Uterus (tissue), 4 donors: ENCODE measurements at places on chromosomes 6 and 20. TPM values are rescaled to one million over a fixed set of nuclear protein-coding genes. Genes with fewer than 3 reads are reported as not detected.
A peak's percentile ranks its signal among the peaks of the same experiment; 100 is the strongest.

DNA sequence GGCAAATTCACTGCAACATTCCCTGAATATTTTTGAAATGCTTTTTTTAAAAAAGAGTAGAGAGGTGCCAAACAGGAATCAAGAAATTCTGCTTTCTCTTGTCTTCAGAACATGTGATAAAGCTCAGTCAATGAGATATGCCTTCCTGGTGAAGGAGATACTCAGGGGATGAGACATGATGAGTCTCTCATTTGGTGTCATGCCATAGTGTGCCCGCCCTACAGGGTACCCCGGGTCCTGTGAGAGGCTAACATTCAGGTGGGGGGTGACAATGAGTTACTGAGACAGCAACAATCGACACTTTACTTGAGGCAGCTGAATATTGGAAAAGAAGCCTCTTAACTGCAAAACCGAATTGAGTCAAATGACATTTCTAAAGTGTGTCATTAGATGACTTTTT lies 6.7 kb downstream of the CCR6 start:
- no peak overlapping the region for H3K27ac ChIP-seq
- no peaks in the 10 kb centered on the region for H3K27me3 ChIP-seq
- DNase-seq = no peak
- no peak overlapping the region for H3K4me3 ChIP-seq
- H3K36me3 ChIP-seq = no peaks in the 10 kb centered on the region
- no peaks in the 10 kb centered on the region for H3K4me1 ChIP-seq

DNA sequence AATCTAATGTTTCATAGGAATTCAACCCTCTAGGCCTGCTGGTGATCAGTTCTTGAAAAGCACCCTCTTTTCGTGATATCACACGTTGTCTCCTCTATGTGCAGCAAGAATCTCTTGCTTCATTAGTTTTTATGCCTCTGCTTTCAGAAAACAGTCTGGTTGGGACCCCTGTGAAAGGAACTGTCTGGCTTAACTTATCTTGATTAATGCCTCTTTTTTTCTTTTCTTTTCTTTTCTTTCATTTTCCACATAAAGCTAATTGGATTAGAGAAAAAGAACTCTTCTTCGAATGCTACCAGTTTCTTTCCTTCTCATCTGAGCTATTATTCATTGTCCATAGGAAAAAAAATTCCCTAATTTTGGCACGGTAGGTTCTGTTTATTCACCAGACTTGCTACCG lies 21.3 kb downstream of the ZNF311 start:
- DNase-seq = no peak
- no peaks in the 10 kb centered on the region for H3K27me3 ChIP-seq
- no peak overlapping the region for H3K27ac ChIP-seq
- no peaks in the 10 kb centered on the region for H3K36me3 ChIP-seq

The CFAP61 gene
- 8.2 TPM for total RNA-seq

DNA sequence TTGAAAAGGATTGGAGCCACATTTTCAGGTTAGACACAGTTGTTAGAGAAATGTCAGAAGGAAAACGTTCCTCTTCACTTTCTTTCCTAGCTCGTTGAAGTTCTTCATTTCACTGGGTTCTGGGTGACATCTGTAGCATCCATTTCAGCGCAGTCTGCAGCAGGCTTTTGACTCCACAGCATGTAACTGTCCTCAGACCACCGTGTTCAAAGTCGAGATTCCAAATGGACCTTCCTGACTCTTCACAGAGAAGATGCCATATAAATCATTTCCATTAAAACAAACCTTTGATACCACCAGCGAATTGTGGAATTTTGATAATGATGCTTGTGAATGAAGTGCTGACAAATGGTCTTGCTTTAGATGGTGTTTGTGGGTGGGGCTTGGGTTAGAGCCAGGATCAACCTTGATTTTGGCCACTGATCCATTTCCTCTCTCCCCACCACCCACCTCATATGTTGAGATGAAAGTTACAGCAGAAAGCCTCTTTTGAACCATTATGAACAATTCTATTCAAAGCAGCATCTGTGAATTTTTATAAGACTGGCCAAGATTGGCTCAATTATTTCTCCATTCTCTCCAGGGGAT lies 185.3 kb upstream of the PREP start:
- no peak overlapping the region for H3K27ac ChIP-seq
- DNase-seq = no peak
- H3K4me3 ChIP-seq = no peak overlapping the region
- no peaks in the 10 kb centered on the region for H3K36me3 ChIP-seq
- H3K4me1 ChIP-seq = no peaks in the 10 kb centered on the region

DNA sequence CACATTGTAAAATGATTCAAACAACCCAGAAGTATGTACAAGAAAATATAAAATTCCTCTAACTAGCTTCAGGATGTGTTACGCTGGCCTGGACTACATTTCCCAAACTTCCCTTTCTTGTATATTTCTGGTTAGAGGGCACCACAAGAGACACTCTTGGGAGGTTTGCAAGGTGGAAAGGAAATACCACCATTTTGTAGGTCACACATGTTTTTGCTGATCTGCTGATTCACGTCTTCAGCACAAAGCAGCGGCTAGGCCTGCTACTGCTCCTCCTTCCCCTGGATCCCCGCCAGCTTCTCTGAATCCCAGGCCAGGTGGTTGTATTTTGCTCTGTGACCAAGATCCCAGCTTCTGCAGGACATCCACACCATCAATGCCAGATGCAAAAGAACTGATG lies 104.2 kb downstream of the AGPAT4 start:
- H3K4me3 ChIP-seq = no peak overlapping the region
- H3K27ac ChIP-seq = no peak overlapping the region
- peak; percentile 61 for DNase-seq
- H3K27me3 ChIP-seq = no peaks in the 10 kb centered on the region
- no peaks in the 10 kb centered on the region for H3K4me1 ChIP-seq
- no peaks in the 10 kb centered on the region for H3K36me3 ChIP-seq

DNA sequence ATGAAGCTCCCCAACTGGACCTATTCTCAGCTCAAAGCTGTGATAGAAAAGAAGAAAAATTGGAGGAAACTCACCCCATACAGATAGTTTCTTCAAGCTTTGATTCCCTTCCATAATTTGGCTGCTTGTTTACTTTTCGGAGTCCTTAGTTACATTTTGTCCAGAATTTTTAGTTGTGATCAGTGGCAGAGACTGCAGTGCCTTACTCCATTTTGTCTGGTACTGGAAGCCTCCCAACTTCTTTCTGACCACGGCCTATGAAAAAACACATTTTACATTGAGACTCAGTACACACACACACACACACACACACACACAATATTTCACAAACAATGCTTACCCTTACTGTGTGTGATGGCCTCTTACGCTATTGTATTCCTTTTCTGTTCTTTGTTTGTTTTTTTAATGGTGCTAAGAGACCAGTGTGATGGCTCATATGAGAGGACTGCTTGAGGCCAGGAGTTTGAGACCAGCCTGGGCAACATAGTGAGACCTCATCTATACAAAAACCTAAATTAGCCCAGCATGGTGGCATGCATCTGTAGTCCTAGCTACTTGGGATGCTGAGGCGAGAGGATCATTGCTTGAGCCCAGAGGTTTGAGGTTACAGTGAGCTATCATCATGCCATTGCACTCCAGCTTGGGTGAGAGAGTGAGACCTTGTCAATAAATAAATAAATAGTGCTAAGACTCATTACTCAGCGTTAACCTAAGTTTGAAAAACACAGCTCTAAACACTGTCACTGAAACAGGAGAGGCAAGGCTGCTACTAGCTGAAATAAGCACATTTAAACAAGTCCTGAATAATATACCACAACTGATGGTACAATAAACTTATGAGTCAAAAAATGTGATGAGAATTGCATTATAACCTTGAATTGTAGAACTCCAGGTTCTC lies 13.8 kb upstream of the RNF8 start:
- no peak overlapping the region for H3K4me3 ChIP-seq
- H3K27ac ChIP-seq = no peak overlapping the region
- no peaks in the 10 kb centered on the region for H3K36me3 ChIP-seq
- H3K4me1 ChIP-seq = no peaks in the 10 kb centered on the region

GRCh38 chr6:4280707-4281106 lies 145.3 kb upstream of the ECI2 start:
- no peak for DNase-seq
- H3K36me3 ChIP-seq = no peaks in the 10 kb centered on the region
- H3K27ac ChIP-seq = no peak overlapping the region
- no peaks in the 10 kb centered on the region for H3K27me3 ChIP-seq

DNA sequence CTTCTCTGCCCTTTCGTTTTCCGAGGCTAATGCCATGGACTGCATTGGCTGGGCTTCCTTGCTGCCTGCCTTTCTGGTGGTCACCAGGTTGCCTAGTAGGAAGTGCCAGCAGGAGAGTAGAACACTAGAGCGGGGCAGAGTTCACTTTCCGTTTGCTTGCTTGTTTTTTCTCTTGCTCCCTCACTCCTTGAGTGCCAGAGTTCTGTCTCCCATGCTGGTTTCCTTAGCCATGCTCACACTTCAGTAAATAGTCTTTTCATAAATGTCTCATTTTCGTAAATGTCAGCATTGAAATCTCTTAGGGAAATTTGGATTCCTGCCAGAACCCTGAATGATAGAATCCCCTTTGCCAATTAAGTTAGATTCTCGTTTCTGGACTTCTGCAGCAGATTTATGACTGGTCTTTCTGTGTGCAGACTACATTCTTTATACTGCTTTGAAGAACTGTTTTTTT lies 63.9 kb downstream of the FAM83B start:
- no peak for DNase-seq
- no peaks in the 10 kb centered on the region for H3K4me1 ChIP-seq
- H3K36me3 ChIP-seq = no peaks in the 10 kb centered on the region
- no peak overlapping the region for H3K4me3 ChIP-seq
- no peaks in the 10 kb centered on the region for H3K27me3 ChIP-seq
- no peak overlapping the region for H3K27ac ChIP-seq

GRCh38 chr20:13205848-13206434 lies 15.1 kb upstream of the ISM1 start:
- H3K4me3 ChIP-seq = no peak overlapping the region
- no peak for DNase-seq
- H3K27me3 ChIP-seq = no peaks in the 10 kb centered on the region
- no peaks in the 10 kb centered on the region for H3K4me1 ChIP-seq
- H3K27ac ChIP-seq = no peak overlapping the region

The NRN1 gene
- 1.3 TPM for total RNA-seq

DNA sequence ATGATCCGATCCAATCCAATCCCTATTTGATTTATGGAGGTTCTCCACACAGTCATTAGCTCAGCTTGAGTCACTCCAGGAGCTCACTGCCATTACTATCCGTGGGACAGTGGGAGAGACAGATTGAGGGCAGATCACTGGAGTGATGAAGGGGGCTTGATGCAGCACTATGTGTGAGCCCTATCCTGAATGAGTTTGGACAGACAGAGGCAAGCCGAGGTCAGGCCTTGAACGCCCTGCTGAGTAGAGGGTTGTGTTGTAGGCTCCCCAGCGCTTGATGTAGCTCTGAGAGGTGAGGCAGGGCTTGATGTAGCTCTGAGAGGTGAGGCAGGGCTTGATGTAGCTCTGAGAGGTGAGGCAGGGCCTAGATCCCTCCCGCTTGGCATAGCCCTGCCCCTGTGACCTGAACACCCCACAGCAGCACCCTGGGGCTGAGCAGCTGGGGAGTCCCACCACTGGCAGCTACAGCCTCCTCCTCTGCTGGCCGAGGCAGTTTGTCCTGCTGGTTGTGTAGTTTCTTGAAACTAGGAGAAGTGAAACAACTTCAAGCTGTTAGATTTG lies 58.7 kb downstream of the ZFAND3 start:
- H3K4me3 ChIP-seq = no peak overlapping the region
- DNase-seq = no peak
- H3K27ac ChIP-seq = no peak overlapping the region
- H3K36me3 ChIP-seq = no peaks in the 10 kb centered on the region
- no peaks in the 10 kb centered on the region for H3K27me3 ChIP-seq
- H3K4me1 ChIP-seq = peaks cover 5% of the 10 kb centered on the region

DNA sequence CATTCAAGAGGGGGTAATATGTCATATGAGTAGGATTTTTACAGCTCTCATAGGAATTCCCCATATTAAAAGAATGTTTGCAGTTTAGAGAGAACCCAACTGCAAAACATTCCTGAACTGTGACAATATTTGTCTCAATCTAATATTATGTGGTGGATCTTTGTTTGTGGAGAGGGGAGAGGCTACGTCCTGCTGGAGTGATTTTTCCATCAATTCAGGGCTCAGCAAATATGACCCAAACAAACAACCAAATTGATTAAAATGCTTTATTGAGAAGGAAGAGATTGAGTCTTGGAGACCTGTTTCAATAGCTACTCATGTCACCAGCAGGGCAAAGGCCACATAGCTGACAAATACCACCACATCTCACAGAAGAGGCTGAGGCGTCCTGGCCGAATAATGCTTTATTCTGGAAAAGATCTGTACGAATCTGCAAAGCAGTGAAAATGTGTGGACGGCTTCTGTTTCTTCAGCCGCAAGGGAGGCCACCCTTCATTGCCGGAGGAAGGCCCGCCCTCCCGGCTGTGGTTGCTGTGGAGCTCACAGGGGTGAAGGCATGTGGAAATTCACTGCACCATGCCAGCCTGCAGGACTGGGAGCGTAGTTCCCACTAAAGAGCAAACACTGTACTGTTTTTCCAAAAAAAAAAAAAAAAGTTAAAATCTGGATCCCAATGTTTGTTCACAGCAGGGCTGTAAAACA lies 89.7 kb upstream of the QKI start:
- no peaks in the 10 kb centered on the region for H3K36me3 ChIP-seq
- H3K27me3 ChIP-seq = no peaks in the 10 kb centered on the region
- H3K4me3 ChIP-seq = no peak overlapping the region
- DNase-seq = no peak
- no peak overlapping the region for H3K27ac ChIP-seq

DNA sequence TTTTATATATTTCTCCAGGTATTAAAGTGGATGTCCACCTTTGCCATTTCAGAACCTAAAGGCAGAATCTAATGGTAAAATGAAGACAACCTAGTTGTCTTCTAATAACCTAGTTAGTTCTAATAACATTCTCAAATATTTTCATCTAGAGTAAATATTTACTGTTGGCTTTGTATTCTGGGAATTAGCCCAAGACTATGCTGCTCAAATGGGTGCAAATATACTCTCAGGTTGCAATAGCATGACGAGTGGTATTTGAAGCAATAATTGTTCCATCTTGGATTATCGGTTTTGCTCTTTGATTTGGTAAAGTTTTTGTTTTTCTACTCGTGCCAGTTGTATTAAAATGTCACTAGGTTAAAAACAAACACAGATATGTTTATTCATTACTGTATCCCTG lies 21.0 kb upstream of the RSPH4A start:
- H3K27ac ChIP-seq = no peak overlapping the region
- H3K27me3 ChIP-seq = no peaks in the 10 kb centered on the region
- no peaks in the 10 kb centered on the region for H3K4me1 ChIP-seq
- no peak overlapping the region for H3K4me3 ChIP-seq
- no peaks in the 10 kb centered on the region for H3K36me3 ChIP-seq

The PLN gene
- total RNA-seq = 194 TPM

DNA sequence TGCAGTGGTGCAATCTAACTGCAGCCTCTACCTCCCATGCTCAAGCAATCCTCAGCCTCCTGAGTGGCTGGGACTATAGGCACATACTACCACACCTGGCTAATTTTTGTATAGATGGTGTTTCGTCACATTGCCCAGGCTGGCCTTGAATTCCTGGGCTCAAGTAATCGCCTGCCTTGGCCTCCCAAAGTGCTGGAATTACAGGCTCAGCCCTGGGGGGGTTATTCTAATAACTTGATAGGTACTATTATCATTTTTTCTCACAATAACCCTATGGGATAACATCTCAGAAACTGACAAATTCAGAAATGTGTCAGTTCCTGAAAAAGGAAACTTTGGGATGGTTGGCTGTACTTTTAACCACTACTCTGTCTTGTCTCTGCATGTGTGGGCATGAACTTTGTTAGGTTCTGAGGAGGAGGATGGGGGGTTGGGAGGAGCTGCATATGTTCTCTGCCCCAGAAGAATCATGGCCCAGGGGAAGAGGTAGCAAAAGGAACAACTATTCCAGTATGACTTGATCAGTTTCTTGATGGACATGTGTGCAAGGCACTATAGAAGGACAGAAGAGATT lies 169.9 kb downstream of the CARMIL1 start:
- no peaks in the 10 kb centered on the region for H3K4me1 ChIP-seq
- no peak overlapping the region for H3K27ac ChIP-seq
- no peak for DNase-seq
- H3K36me3 ChIP-seq = no peaks in the 10 kb centered on the region

The SHLD1 gene
- total RNA-seq = 9.7 TPM

The VAPB gene
- total RNA-seq = 36.0 TPM
